GF-D8 (cell line): ENCODE measurements at places on chromosomes 7 and 10.
A peak's percentile ranks its signal among the peaks of the same experiment; 100 is the strongest.

DNA sequence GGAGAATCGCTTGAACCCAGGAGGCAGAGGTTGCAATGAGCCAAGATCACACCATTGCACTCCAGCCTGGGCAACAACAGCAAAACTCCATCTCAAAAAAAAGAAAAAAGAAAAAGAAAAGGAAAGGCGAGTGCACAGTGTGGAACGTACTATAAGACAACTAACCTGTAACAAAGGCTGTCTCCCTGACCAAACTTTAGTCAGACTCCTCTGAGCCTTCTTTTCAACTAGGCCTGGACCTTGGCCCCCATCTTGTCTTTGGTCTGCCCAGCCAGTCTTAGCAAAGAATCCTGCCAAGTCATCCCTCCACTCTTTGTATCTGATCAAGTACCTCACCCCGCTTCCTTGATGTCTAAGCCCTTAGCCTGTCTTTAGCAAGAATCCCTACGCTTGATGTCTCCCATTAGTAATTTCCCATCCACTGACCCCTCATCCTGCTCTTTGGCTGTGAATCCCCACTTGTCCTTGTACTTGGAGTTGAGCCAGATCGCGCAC is 68.9 kb upstream of the KDM7A start:
- no peak for DNase-seq

DNA sequence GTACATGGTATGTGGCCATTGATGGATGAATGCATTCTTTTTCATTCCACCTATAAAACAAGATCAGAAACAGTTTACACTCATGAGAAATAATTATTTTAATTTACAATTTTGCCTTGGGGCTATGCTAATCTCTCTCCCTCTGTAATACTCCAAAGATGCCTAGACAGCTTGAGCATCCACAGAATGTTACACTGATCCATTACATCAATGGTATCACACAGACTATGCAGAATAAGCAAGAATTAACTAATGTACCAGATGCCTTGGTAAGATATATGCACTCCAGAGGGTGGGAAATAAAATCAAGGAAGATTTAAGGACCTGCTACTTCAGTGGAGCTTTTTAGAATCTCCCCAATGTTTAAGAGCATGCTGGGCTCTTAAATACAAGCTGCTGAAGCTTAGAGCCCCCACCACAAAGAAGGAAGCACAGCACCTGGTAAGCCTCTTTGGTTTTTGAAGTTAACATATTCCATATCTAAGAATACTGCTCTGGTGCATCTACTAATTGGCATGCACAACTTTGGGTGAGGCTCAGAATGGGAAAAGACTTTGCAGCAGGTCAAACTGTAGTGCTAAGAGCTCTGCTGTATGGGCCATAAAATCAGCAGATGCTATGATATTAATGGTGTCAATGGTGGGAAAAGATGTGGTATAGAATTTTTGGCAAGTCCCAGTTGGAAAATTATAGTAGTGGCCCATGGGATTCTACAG is 219.6 kb downstream of the SLC25A13 start:
- DNase-seq, result no peak

- DNase-seq, result no peak
Measured at GRCh38 chr7:2893411-2893861, 49.3 kb upstream of the GNA12 start.

GRCh38 chr10:30587522-30588031 is 42.0 kb downstream of the LYZL2 start:
- DNase-seq, result peak; percentile 68

DNA sequence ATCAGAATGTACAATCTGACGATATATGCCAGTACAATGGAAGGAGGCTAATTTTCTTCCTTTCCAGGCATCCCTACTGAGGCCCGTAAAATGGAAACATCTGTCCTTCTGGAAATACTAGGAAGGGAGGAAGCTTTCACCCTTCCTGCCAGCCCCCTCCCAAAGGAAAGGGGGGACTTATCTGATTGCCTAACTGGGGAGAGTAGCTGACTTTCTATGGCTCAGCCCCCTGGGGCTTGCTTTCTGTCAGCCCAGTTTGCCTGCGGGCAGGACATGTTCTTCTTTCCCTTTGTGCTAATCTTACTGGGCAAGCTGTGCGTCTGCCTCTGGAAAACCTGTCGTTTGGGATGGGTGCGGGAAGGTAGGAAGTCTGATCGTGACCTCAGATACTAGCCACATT is 508.9 kb downstream of the SUGCT start:
- no peak for DNase-seq

- no peak for DNase-seq
Measured at GRCh38 chr7:54581511-54581910, 39.3 kb downstream of the VSTM2A start.

- DNase-seq, result no peak
Measured at GRCh38 chr10:21530641-21531040, 3.4 kb upstream of the MLLT10 start.

GRCh38 chr7:142750321-142750938 is 1.2 kb downstream of the PRSS1 start:
- DNase-seq, result no peak

DNA sequence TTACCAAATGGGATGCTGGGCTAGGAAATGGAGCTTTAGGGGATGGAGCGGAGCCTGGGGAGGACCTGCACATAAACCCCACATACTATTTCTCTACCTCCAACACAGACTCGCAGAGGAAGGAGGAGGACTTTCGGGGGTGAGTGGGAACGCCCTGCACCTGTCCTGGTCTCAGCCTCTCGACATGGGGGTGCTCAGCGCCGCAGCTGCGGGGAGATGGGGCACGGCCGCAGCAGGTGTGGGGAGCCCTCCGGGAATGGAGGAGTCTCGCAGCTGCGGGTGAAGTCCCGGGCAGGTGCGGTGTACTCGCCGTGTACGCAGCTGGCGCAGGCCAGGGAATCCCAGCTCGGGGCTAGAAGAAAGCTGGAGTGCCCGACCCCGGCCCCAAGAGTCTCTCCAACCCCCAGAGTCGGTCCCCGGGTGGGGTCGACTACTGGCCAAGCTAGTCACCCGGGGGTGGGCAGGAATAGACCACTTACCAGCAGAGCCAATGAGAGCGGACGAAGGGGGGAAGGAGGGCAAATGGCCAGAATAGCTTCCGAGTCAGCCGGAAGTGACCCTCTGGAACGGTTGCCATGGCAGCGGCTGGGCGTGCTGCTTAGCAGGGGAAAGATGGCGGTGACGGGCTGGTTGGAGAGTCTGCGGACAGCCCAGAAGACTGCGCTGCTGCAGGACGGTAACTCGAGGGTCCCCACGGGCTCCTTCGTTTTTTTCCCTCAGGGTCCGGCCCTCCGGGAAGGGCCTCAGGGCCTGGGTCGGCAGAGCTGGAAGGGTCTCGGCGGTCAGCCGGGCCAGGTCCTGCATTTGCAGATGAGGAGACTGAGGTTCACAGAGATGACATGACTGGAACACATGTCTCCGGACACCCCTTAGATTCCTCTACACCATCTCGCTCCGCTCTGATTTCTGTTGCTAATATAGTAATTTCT is at the start of the genes DPCD and POLL:
TSS of gene DPCD (plus strand) at position 597 of the 929 bp plus-strand sequence. CDS start at position 613, 16 bp downstream.
TSS of gene POLL (minus strand) at position 533 of the 929 bp plus-strand sequence. CDS start 897 bp downstream, outside the sequence.
- peak; percentile 68 for DNase-seq

- no peak for DNase-seq
Measured at GRCh38 chr10:5423771-5424170, 11.4 kb downstream of the NET1 start.

- DNase-seq, result no peak
Measured at GRCh38 chr10:89238956-89239644, 12.5 kb downstream of the LIPA start.

DNA sequence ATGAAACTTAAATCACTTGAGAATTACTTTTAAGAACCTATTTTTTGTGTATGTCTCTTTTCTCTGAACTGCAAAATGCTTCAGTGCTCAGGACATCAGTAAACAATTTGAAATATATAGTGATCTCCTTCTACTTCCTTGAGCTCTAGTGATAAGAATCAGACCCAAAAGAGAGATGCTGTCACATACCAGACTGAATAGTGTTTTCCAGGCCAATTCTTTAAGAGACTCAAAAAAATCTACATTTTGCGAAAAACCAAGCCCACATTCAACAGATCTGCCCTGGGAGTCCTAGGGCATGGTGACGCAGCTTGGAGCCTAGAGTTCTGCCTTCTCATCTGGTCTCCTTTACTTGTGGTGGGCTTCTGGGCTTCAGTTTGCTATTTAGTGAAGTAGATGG is 72.1 kb upstream of the SLC13A1 start:
- no peak for DNase-seq

DNA sequence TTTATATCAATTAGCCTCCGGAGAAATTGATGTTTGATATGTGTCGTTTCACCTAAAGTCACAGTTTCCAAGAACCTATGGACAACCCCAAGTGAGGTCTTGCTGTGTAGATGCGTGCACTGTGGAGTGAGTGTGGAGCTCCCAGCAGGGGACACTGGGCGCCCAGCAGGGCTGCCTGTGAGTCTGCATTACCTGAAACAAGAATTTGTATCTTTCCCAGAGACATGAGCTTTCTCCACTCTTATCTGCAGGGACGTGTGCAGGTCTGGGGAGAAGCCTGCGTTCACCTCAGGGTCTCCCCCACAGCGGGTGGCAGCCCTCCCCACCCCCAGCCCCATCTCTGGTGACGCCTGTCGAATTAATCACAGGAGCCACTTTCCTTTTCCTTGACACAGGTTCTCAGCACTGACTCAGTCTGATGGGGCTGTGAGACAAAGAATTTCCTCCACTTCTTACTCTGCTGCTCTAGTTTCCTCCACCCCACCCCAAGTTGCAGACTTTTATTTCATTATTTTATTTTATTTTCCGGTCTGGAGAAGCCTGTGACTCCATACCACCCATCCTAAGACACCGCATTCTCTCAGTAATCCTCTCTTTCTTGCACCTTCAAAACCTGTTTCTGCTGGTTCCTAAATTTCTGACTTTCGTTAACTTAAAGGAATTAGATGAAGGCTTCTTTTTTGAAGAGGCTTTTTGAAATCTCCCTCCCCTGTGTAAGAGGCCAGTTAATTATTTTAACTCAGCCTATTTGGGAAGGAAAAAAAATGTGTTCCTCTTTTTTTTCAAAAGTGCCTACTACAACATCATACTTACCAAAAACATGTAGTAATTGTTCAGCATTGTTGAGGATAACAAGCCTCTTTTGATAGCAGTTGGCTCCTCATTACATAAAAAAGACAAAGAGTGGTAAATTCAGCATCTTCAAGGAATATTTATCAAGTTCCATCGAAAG is 17.0 kb upstream of the INSIG1 start:
- no peak for DNase-seq

DNA sequence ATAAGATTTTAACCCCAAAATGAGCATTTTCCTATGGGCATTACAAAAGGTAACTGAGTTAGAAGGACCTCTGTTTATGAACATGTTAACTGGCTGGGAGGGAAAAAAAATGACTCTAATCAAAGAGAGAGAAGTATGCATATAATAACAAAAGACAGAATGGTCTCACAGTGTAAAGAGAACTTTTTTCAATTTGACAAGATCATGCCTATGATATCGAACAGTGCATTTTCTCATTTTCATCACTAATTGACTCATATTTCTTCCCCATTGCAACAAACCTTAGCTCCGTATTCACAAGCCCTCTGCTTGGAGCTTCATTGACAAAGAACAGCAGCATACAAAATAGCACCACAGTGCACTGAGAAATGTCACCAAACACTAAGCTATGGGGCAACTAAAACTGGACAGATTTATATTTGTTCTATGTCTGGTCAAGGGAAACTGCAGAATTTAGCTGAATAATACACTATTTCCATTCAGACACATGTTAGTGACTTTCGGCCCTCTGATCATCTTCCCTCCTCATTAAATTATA is 45.6 kb downstream of the SMURF1 start:
- no peak for DNase-seq
